ENCODE measurements at places on chromosomes 5 and 9.

DNA sequence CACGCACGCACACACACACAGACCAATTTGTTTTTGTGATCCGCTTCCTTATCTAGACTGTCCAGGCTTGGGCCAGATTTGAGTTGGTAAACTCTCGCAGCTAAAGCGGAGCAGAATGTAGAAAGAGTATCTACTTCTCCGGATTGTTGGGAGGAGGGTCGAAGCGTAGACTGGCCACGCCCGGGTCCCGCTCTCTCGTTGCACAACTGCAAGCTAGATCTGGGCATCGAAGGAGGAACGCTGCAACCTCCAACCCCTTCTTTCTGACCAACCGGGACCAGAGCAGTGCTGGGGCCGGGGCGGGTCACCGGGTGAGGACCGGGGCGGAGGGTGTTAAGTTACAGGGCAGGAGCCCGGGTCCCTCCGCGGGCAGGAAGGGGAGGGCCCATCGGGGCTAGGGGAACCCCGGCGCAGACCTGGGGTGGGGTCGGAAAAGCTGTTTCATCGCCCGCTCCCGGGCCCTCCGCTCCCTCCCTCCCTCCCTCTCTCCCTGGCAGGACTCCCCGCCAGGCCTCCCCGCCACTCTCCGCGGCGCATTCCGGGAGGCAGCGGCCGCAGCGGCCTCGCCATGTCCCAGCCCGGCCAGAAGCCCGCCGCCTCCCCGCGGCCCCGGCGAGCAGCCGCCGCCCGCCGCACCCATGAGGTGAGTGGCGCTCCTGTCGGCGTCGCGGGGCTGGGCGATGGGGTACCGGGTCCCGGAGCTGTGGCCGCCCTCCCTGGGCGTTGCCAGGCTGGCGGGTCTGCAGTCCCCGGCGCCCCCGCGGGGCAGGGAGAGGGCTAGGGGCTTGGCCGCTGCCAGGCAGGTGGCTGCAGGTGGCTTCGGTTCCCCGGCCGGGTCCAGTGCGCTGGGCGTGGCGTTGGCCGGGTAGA lies at the start of gene CAST:
CAST (plus strand) TSS at position 522 of the 870 bp plus-strand sequence; CDS start at position 569, 47 bp downstream.
- DNase-seq = peak; percentile 68

DNA sequence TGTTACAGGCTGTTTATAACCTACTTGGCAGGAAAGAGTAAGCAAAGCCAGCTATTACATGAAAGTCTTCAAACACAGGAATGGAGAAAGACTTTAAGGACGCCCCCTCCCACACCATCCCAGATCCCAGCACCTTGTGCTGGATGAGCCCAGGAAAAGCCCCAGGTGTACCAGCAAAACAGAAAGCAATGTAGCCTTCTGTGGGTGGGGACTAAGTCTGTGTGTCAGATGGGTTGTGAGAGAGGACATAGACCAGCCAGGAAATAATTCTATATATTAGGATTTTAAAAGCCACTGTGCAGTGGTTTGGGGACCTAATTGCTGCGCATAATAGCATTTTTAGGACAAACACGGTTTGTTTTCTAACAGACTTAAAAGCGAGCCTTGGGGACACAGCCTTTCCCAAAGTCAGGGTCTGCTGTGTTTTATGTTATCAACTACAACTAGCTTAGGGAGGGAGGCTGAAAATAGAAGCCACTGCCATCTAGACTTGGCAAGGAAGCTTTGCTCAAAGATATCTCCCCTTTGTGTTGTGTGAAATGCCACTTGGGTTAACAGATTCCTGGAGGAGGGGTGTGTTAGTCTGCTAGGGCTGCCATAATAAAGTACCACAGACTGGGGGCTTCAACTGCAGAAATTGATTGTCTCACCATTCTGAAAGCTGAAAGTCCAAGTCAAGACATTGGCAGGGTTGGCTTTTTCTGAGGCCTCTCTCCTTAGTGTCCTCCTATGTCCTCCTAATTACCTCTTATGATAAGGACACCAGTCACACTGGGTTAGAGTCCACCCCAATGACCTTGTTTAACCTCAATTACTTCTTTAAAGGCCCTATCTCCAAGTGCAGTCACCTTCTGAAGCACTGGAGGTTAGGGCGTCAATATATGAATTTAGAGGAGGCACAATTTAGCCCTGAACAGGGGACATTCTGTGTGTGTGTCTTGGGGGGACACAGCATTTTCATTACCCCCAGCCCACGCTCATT lies 17.2 kb upstream of the UBE2QL1 start:
- no peak for DNase-seq

DNA sequence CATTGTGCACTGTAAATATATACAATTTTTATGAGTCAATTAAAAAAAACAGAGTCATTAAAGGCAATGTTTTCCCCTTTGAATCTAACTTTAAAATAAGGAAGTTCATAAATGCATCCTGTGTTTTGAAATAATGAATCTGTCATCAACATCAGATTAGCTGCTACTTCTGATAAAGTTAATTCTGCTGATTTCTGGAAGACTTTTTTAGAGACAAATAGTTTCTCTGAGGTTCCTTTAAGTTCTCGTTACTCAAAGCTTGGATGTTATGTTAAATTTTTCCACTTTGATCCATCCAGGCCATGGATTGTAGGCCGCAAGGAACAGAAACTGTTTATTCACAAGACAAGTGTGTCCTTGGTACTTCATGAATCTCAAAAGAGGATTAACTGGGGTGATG lies 115.5 kb downstream of the CARTPT start:
- no peak for DNase-seq

DNA sequence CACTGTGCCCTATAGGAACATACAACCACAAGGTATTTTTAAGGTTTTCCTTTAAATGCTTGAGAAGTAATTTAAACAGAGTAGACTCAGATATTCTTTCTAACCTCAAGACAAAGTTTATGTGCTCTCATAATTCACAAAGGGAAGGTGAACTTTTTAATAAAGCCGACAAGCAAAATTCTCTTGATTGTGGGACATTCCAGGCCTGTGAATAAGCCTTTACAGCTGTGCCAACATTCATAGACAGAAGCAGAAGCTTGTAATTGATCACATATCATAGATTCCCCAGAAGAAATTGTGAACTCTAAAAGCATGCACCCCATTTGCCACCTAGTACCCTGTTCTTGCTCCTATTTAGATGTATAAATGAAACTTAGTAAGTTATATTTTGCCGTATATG lies 1107.8 kb upstream of the SEMA6A start:
- DNase-seq = no peak

DNA sequence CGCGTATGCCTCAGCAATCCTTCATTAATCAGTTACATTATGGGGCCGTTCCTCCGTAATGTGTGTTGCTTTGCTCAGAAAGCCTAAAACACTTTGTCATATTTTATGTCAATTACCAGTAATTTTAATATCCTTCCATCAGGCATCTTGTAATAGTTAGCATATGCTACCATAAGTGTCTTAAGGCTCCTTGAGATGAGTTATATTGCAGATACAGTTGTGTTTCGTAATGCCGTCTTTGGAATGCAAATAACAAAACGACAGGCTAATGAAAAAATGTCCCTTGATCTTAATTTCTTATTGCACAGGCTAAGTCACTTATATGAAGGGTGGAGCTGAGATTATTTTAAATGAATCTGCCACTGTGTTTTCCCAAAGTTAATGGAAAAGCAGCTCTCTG lies 50.5 kb downstream of the TBCA start:
- no peak for DNase-seq

DNA sequence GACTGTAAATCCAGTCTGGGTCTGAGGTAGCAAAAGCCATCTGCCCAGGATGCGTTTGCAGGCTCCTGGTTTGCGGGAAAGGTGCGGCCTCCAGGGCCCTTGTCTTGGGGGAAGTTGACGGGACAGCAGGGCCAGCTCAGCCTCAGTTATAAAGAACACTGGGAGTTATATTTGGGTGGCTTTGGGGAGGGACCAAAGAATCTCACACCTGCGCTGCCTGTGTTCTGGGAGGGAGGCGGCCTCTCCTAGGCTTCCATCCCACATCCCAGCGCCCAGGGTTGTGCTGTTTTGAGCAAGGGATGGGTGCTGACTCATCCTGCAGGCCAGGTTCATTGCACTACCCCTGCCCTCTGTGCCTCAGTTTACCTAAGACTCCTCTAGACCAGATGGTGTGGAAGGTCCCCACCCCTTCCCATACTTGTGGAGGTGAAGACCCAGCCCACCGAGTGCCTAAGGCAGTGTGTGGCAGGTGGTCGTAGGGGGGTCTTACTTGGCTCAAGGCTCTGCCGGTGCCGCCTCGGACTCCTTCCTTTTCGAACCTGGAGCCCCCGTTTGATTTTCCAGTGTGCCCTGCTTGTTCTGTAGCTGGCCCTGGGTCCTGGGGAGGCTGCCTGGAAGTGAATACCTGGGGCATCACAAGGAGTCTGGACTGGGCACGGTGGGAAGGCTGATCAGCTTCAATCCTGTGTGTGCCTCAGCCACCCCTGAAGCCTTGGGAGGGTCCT lies 39.3 kb upstream of the FCN2 start:
- no peak for DNase-seq

DNA sequence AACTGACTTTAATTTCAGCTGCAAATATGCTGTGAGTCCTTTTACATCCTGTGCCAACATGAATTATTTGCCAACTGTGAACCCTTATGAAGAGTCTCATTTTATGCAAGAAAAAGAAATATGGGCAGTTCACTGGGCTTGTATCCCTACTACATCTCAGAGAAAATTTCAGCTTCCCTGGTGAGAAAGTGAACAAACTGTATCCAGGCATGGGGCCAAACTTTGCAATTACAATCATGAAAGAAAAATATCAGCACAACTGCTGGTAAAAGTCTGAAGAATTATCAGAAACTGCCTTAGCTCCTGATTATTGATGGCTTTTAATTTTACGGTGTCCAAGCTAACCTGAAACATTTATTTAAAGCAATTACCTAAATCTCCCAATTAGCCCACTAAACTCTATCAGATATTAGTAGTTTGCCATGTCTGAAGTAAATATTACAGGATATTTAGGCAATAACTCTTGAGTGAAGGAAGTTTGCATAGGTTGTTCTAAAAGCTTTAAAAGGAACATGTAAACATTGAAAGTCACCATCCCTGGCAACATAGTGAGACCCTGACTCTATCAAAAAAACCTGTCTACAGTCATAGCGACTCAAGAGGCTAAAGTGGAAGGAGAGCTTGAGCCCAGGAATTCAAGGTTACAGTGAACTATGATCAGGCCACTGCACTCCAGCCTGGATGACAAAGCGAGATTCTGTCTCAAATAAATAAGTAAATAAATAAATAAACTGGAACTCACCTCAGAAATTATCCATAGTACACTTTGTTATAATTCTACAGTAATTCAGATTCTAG lies 83.9 kb upstream of the HCN1 start:
- DNase-seq = no peak

- no peak for DNase-seq
Measured at GRCh38 chr5:24789611-24790351, 145.0 kb upstream of the CDH10 start.

DNA sequence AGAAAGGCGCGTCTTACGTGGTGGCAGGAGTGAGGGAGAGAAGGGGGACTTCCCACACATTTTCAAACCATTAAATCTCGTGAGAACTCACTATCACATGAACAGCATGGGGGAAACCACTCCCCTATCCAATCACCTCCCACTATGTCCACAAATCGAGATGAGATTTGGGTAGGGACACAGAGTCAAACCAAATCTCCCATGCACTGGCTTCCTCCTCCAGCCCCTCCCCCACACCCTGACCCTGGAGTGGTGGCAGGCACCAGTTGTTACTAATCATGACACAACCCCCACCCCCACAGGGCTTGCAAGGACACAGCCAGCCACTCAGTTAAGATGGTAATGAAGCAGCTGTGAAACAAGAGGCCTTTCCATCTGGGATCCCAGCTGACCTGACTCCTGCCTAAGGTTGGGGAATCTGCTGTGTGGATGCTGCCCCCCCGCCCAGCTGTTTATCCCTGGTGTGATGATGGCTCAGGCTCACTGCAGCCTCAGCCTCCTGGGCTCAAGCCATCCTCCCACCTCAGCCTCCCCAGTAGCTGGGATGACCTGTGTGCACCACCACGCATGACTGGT lies 57.1 kb upstream of the FUBP3 start:
- DNase-seq = no peak

- DNase-seq = peak; percentile 53
Measured at GRCh38 chr5:68225188-68225910, 9.8 kb downstream of the PIK3R1 start.

DNA sequence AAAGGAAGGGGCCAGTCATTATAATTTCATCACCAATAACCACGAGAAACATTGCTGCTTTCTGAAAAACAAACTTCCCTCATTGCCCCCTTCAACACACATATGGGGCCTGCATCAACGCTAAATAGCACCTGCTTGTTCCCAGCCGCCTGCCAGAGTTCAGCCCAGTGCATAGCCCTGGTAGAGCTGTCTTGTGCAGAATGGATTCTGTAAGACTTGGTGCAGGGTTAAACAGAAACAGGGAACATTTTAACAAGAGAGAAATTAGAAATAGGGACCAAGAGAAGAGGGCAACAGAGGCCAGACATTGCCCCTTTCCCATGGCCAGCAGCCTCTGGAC lies 56.7 kb downstream of the UBE2QL1 start:
- DNase-seq = no peak

- no peak for DNase-seq
Measured at GRCh38 chr9:134982311-134982710, 64.6 kb upstream of the FCN1 start.

DNA sequence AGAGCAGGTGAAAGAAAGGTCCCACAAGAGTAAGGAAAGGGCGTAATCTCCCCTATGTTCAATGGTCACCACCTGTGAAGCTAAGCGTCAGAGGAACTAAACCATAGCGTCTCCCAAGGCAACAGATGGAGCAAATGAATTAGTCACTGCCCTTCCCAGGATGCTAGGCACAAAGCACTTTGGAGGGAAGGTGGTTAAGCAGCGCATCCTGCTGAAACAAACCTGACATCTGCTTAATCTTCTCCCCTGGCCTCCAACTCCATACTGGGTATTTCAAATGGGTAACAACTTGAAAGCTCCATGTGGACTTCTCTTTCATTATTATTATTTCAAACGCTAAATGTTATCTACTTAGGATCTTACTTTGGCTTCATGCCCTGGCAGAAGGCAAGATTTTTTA lies 227.3 kb downstream of the MLLT3 start:
- no peak for DNase-seq

DNA sequence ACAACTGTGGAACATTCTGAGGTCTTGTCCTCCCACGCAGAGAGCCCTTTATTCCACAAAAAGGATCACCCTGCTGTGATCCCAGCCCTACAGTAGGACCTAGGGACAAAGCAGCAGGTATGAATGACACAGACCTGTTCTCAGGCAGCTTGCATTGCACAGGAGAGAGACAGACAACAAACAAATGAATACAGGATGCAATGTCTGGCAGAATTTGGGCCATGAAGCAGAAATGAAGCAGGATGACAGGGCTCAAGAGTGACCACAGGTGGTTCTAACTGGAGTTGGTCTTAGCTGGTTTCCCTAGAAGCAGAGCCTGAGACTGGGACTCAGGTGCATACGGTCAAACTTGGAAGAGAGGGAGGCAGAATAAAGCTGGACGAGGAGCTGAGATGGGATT lies 388.8 kb downstream of the CDK5RAP2 start:
- DNase-seq = no peak

GRCh38 chr5:59357381-59357977 lies 536.0 kb downstream of the PDE4D start:
- no peak for DNase-seq

GRCh38 chr5:86427158-86427557 lies 190.6 kb upstream of the COX7C start:
- DNase-seq = no peak

- DNase-seq = no peak
Measured at GRCh38 chr9:14277244-14277643, 36.7 kb downstream of the NFIB start.

GRCh38 chr9:14180960-14181537 lies 132.9 kb downstream of the NFIB start:
- no peak for DNase-seq

Data from BJ (cell line).